ENCODE measurements at places on chromosomes 11 and 22. TPM values are rescaled to one million over a fixed set of nuclear protein-coding genes. Genes with fewer than 3 reads are reported as not detected.

Gene MB
- total RNA-seq, result not detected

Gene BAIAP2L2
- 1.9 TPM for total RNA-seq

Gene SLC22A12
- not detected for total RNA-seq

- H3K27me3 ChIP-seq, result no peaks in the 10 kb centered on the region
- no peak overlapping the region for H3K27ac ChIP-seq
- H3K36me3 ChIP-seq, result no peaks in the 10 kb centered on the region
- DNase-seq, result no peak
- H3K4me1 ChIP-seq, result peaks cover 41% of the 10 kb centered on the region
Measured at GRCh38 chr22:31269892-31270579, 22.3 kb downstream of the PIK3IP1 start.

DNA sequence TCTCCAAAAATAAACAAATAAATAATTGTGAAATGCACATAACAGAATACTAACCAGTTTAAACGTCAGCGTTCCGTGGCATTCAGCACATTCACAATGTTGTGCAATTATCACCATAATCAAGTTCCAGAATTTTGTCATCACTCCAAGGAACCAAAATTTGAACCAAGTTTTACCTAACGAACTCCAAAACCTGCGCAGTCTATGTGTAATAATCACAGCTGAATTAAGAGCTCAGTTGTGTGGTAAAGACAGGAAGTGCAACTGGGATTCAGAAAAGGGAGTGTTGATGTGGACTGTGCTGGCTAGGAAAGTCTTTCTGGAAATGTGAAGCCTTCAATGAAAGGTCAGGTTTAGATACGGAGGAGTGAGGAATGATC lies 5.4 kb upstream of the MCAM start:
- no peak for DNase-seq
- no peaks in the 10 kb centered on the region for H3K4me1 ChIP-seq
- H3K36me3 ChIP-seq, result no peaks in the 10 kb centered on the region
- H3K27me3 ChIP-seq, result no peaks in the 10 kb centered on the region

All from naive thymus-derived CD4-positive, alpha-beta T cell (primary cell).